MV-4-11 (cell line): ENCODE measurements at places on chromosomes 2 and 18.

DNA sequence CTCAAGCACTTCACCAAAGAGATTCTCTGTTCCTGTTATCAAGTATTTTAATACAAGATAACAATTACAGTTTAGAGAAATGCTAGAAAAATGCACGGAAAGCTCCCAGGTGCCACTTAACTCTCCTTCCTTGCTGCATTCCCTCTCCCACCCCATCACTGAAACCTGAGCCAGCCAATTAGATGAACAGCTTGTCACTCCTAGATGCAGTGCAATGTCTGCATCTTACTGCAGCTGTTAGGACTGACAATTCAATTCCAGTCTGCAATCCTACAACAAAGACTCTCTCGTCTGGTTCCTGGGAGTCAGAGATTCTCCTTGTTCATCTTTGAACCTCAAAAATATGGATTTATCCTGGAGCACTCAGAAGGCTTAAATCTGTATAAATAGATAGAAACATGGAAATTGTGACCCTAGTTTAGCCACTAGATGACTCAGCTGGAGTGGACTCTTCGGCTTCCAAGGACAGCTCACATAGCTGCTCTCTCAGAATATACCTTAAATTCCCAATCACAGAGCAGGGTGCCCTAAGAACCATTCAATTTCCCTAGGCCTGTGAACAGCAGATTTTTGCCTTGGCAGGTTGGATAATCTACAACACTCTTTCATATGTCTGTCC lies 311.1 kb downstream of the NRXN1 start:
- DNase-seq: no peak

GRCh38 chr18:58865701-58866065 lies 1.0 kb downstream of the ZNF532 start:
- DNase-seq: no peak

DNA sequence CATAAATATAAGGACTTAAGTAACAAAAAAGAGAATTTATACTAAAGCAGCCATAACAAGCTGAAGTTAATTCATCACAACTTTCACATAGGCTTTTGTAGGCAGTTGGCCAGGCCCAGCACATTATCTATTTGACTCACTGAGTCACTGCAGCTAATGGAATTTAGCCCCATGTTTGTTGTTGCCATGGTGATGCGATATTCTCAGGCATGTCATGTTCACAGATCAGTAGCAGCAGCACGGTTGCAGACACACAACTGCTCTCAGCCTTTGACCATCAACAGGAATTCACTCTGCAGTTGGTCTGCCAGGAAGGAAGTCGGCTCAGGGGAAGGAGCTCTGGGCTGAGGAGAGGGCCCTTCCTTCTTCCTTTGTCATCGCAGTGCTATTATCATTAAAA lies 639.8 kb downstream of the TMEM182 start:
- no peak for DNase-seq

GRCh38 chr2:84137034-84137433 lies 322.0 kb downstream of the SUCLG1 start:
- no peak for DNase-seq

DNA sequence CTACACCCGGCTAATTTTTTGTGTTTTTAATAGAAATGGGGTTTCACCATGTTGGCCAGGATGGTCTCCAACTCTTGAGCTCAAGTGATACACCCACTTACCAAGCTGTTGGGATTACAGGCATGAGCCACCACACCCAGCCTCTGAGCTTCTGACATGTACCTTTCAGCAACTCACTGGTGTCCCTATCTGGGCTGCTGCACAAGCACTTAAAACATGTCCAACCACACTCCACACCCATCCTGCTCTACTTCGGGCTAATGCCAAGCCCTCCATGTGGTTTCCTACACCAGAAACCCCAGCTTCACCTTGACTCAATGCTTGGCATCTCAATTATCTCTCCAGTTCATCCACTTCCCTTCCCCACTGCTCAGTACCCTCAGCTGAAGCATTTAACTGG lies 22.4 kb upstream of the ARMC9 start:
- DNase-seq: no peak

DNA sequence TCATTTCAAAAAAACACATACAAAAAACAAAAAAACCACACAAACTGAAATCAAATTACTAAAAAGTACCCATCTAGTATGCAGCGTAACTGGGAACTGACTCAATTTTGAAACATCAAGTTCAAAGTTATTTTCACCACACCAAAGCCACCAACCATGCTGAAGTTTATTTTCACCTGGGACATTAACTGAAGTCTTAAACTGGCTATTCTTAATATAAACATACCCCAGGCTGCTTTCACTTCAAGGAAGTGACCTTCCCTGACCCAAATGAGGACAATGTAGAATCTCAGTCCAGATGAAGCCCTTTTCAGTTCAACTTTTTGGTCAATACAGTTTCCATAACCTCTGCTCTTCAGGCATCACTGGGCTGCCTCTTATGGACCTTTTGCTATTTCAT lies 84.6 kb downstream of the PIGN start:
- no peak for DNase-seq

- no peak for DNase-seq
Measured at GRCh38 chr2:178295115-178295514, 100.8 kb downstream of the OSBPL6 start.

DNA sequence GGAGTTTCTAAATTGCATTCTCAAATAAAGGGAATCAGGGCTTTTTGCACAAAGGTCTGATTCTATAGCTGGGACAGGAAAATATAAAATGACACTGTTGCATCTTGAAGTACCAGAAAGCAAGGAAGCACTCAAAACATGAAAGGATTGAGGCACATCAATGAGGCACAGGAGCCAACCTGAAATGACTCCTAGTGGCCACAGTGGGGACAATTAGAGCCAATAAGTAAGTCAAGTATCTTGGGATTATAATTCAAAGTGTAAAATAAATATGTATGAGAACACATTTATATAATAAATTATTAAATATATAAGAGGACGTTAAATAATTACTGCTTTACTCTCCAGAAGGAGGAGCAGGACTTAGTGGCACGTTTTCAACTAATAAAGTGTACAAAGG lies 1259.5 kb upstream of the CDH2 start:
- no peak for DNase-seq

DNA sequence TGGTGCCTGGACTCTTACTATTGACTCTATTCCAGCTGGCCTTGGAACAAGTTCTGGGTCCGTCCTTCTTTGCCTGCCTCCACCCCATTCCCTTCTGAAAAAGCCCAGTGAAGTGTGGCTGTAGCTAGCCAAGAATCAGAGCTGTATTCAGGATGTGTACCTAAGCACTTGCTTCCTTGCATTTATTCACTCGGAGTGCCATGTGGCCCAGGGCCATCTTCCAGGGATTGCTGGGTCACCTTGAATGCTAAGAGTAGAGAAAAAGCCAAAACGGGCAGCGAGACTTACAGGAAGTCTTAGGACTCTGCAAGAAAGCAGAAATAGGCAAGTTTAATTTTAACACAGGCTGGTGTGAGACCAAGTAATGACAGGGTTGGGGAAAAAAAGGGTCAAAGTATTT lies 4.1 kb downstream of the ITGA6 start:
- DNase-seq: peak; percentile 22

- no peak for DNase-seq
Measured at GRCh38 chr2:57698935-57699449, 347.6 kb upstream of the VRK2 start.

DNA sequence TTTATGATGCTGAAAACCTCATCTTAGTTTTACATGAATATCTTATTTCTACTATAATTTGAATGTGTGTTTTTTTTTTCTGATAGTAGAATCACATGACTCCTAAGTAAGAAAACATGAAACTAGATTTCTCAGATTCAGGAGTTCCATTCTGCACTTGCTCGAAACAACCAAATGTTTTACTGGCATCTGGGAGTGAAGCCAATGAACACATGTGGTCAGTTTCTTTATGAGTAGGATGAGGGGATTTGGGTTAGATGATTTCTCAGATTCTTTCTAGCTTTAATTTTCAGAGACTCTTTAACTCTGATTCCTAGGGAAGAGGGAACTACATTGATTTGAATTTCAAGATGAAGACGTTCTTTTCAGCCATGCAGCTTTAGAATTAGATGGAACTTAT lies 225.0 kb upstream of the NT5C1B start:
- no peak for DNase-seq

DNA sequence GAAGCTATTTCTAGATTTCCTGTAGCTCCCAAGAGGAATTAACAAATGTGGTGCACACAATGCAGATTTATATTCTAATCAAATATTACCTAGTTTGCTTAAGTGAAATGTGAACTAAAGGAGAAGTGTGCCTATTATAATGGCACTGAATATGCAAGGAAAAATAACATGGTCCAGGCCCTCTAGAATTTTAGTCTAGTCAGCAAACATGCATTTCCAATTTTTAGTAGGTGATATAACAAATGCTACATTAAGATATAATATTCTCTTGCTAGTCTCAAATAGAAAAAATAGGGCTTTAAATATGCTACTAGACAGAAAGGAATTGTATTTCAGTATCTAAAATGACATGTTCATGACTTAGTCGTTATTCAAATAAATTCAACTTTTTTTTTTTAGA lies 689.5 kb downstream of the TMEM182 start:
- no peak for DNase-seq

- DNase-seq: no peak
Measured at GRCh38 chr2:204010628-204011560, 74.3 kb downstream of the ICOS start.

DNA sequence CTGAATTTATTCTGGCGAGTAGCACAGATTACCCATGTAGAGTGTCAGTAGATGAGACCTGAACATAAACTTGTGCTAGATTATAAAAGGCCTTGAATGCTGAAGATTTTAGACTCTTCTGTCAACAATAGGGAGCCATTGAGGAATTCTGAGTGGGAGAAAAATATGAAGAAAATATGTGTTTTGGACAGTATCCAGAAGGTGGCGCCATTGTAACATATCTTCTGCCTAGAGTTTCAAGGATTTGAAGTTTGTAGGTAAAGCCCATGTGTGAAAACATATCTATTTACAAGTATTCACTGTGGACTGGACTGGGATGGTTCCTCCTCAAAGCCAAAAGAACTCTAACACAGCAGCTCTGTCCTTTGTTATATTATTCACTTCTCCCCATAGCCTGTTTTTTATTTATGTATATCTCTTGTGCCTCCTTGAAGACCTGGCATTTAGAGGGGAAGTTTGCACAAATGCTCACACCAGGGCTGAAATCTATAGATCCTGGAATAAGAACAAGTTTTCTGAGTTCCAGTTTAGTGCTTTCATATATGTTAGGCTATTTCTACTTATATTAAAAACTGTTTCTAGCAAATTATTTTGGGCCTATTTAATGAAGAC lies 124.9 kb downstream of the RDH14 start:
- DNase-seq: peak; percentile 25

GRCh38 chr2:182242609-182243008 lies 184.2 kb downstream of the PDE1A start:
- DNase-seq: no peak

GRCh38 chr2:238498691-238499295 lies 72.1 kb downstream of the ASB1 start:
- no peak for DNase-seq

- DNase-seq: peak; percentile 10
Measured at GRCh38 chr18:23377669-23378301, 75.3 kb upstream of the RIOK3 start.

DNA sequence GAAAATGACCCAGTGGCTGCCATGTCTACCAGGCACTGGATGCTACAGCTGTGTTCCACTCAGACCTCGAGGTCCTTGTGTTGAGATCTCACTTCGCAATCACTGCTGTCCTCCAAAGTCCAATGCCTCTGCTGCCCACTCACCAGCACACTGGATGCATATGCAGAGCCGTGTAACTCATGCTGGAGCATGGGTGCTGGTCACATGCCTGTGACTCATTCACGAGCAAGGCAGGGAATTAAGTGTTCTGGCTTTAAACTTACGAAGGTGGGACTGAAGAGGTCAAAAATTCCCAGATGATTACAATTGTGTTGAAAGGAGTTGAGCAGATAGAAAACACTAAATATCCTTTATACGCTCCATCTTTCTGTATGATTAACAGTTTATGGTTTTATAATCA lies 417.5 kb downstream of the NUP35 start:
- no peak for DNase-seq

GRCh38 chr18:40186677-40187076 lies 1768.4 kb upstream of the PIK3C3 start:
- no peak for DNase-seq

DNA sequence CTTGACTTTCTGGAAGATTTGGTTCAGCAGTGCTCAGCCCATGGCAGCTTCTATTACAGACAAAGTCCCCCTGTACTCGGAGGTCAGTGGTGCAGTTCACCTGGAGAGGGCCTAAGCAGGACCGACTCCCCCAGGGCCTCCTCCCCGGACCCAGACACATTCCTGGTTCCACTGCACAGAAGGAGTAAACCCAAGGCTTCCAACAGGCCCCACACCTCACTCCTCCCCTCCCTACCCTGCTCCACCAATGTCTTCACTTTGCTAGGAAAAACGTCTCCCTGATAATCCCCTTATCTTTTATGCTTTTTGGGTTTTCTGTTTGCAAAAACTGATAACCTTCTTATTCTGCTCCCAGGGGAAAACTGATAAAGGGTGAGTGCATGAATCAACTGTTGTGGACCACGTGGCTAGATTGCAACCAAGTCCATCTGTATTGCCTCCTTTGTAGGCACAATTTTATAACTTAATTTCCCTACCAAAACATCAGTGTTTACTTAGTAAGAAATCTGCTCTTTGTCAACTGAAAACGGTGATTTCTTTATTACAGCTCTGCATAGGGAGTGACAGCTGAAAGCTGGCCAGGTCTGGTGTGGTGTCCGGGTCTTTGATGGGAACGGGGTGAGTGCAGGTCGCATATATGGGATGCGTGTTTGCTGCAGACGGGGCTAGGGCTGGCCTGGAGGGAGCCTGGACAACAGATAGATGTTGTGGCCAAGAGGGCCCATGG lies 202.5 kb downstream of the GLI2 start:
- DNase-seq: no peak

DNA sequence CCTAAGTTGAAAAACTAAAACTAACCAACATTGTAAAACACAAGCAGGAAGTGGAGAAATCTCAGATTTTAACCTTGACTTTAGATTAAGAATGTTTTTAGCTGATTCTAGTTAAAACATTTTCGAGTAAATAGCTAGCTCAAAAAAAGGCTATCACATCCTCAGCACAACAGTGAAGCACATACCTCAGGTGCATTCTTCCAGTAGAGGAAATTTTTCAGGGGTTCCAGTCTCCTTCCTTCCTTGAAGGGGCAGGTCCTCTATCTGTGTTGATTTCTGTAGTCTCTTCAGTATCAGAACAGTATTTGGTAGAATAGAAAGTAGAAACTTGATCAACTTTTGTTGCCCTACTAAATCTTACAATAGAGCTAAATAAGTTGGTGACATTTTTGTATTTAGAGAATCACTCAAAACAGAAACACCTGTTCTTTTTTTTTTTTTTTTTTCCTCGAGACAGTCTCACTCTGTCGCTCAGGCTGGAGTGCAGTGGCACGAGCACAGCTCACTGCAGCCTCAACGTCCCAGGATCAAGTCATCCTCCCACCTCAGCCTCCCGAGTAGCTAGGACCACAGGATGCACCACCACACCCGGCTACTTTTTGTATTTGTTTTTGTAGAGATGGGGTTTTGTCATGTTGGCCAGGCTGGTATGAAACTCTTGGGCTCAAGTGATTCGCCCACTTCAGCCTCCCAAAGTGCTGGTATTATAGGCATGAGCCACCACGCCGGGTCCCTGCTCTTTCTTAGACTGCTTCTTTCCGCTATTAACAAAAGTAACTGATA lies 6.9 kb upstream of the GPR155 start:
- DNase-seq: no peak

GRCh38 chr2:174901075-174901474 lies 104.1 kb downstream of the CHN1 start:
- DNase-seq: no peak
